ENCODE measurements at places on chromosomes 2 and 18.

- no peak for DNase-seq
Measured at GRCh38 chr2:169329688-169330554, 32.4 kb downstream of the LRP2 start.

DNA sequence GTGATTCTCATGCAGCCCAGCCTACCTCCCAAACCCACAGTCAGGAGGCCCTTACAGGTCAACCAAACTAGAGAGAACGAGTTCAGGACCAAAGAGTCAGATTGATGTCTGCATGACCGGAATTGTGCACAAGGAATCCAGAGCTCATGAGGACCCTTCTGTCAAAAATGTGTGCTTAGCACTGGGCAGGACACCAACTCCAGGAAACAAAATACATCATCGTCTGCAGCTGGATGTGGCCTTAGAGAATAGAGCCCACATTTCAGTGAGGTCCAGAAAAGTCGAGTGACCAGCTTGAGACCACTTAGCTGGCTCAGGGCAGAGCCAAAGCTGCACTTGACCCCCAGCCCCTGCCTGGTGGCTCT, 3.2 kb downstream of the TNS1 start:
- DNase-seq, result no peak

GRCh38 chr2:46887028-46887885, 28.3 kb downstream of the MCFD2 start:
- no peak for DNase-seq

DNA sequence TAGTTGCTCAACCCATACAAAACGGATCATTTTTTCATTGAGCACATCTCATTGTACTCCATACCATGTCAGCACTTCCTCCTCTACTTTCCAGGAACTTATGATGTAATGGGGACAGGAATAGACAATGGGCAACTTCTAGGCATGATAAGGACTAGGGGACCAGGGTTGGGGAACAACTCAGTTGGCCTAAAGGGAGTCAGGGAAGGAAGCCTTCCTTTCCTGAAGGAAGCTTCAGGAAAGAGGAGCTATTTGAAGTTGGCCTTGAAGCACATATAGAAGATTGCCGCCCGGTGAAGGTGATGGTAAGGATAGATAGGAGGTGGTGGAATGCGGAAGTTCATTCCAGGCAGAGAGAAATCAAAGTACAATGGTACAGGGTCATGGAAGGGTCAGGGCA, 283.9 kb downstream of the SLC8A1 start:
- DNase-seq, result no peak

GRCh38 chr2:190679813-190680591, 31.1 kb downstream of the NAB1 start:
- peak; percentile 59 for DNase-seq

DNA sequence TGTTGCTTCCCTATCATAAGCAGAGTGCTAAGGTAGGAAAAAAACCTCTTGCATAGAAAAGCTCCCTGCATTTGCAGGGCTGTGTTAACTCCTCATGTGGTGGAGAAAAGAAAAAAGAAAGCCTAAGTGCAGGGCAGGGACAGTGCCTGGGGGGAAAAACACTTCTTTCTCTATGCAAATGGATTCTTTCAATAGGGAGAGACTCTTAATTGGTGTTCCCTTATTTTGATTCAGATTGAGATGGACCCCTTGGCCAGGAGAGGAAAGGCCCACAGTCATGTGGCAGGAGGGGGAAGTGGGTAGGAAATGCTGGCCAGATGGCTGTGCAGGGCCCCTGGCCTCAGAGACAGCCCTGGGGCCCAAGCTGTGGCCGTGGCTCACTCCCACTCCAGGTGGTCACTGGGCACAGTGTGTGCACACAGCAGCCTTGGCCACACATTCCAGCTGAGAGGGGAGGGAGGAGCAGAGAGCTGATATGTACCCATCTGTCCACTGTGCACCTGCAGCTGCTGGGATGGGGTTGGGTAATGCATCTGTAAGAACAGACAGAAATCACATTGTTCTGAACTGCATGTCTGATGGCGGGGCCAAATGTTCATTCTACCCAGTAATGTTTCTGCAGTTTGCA, 410.4 kb downstream of the DSC3 start:
- no peak for DNase-seq
